Activated CD4-positive, alpha-beta T cell treated with anti-CD3 and anti-CD28 coated beads, Interleukin-2, amount 10 ng/mL, durations not matched to agents 7 days and 5 days (primary cell): ENCODE measurements at places on chromosomes 2 and 18.

DNA sequence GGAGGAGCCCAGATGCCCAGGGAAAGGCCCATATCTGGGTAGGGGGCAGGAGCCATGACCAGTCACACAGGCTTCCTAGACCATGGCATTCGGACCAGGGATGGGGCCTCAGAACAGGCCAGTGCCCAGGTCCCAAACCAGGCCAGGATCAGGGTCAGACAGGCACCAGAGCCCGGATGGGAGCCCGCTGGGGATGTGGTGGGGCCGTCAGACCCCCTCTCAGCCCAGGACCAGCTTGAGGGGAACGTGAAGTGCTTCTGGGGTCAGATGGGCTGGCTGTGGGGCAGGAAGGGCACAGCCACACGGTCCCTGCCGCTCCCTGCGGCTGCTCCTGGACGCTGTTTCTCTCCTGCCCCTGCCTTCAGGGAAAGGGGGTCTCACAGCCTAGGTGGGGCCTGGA is 39.1 kb downstream of the SNED1 start:
- DNase-seq, result no peak
- peak overlapping the region; percentile 66 for H3K4me3 ChIP-seq
- H3K4me1 ChIP-seq, result peaks cover 36% of the 10 kb centered on the region
- peak overlapping the region; percentile 83 for H3K27ac ChIP-seq

DNA sequence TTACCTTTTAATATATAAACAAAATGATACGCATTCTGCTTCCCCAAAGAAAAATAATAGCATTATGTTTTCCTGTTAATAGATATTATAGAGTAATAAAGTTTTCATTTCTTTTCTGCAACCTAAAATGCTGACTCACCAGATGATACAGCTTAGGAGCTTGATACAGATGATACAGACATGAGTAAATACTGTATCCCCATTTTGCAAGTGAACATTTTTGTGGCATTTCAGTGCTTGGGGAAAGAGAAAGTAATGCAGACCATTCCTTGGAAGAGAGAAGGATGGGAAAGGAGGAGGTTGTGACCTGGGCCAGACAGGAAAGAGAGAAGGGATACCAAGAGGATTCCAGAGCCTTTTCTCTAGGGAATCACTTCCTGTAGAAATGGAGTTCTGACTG is 97.5 kb upstream of the FSHR start:
- no peaks in the 10 kb centered on the region for H3K4me1 ChIP-seq
- H3K4me3 ChIP-seq, result no peak overlapping the region
- H3K36me3 ChIP-seq, result no peaks in the 10 kb centered on the region
- no peak for DNase-seq
- no peaks in the 10 kb centered on the region for H3K27me3 ChIP-seq

GRCh38 chr18:5152343-5153020 is 44.6 kb downstream of the AKAIN1 start:
- H3K4me1 ChIP-seq, result no peaks in the 10 kb centered on the region
- H3K27me3 ChIP-seq, result no peaks in the 10 kb centered on the region
- no peak for DNase-seq
- no peak overlapping the region for H3K27ac ChIP-seq
- no peaks in the 10 kb centered on the region for H3K36me3 ChIP-seq

- no peaks in the 10 kb centered on the region for H3K36me3 ChIP-seq
- no peaks in the 10 kb centered on the region for H3K27me3 ChIP-seq
- no peak overlapping the region for H3K4me3 ChIP-seq
- H3K4me1 ChIP-seq, result no peaks in the 10 kb centered on the region
- DNase-seq, result no peak
Measured at GRCh38 chr2:187654535-187654934, 100.3 kb upstream of the TFPI start.

DNA sequence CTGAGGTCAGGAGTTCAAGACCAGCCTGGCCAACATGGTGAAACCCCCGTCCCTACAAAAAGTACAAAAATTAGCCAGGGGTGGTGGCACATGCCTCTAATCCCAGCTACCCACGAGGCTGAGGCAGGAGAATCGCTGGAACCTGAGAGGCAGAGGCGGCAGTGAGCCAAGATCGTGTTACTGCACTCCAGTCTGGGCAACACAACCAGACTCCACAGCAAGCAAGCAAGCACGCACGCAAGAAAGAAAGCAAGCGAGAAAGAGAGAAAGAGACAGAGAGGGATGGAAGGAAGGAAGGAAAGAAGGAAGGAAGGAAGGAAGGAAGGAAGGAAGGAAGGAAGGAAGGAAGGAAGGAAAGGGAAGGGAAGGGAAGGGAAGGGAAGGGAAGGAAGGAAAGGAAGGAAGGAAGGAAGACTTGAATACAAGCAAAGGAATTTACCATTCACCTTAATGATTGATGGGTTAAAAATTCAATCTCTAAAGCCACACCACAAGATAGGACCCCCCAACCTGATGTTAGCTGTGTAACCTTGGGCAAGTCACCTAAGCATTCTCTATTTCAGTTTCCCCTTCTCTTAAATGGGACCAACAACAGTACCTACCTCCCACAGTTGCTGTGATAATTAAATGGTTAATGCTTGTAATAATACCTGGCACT is 181.7 kb downstream of the ATAD2B start:
- H3K36me3 ChIP-seq, result peaks cover 16% of the 10 kb centered on the region
- no peak overlapping the region for H3K4me3 ChIP-seq
- H3K27ac ChIP-seq, result no peak overlapping the region
- no peaks in the 10 kb centered on the region for H3K27me3 ChIP-seq
- no peak for DNase-seq

GRCh38 chr18:5476961-5477800 is 66.6 kb downstream of the EPB41L3 start:
- H3K4me1 ChIP-seq, result peaks cover 7% of the 10 kb centered on the region
- no peak for DNase-seq
- H3K27ac ChIP-seq, result no peak overlapping the region
